Activated T-cell treated with anti-CD3 and anti-CD28 coated beads, Interleukin-2, amount 50 U/mL, for 24 hours (primary cell): ENCODE measurements at places on chromosomes 1 and 21.

GRCh38 chr1:211376807-211377470 is 50.3 kb downstream of the TRAF5 start:
- DNase-seq, result no peak

DNA sequence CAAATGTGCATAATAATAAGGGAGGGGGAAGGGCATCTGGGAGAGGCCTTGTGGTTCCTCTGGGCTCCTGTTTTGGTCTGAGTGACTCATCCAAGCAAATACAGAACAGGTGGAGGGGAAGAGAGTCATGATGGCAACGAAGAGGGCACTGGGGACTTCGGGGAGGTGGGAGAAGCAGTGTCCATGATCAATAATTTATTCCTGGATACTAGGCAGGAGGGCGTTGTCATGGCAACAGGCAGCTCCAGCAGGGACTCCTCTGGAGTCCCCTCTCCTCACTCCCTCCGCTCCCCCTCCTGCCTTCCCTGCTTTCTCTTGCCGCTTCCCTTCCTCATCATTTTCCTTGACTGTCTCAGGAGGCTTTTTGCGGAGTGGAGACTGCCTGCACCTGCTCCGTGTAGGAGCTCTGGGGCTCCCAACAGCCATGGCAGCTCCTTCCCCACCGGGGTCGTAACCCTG is 12.3 kb upstream of the NFASC start:
- DNase-seq, result no peak

GRCh38 chr1:19262047-19262446 is 10.4 kb downstream of the MRTO4 start:
- no peak for DNase-seq

- DNase-seq, result no peak
Measured at GRCh38 chr21:39125752-39126485, 57.3 kb downstream of the PSMG1 start.

DNA sequence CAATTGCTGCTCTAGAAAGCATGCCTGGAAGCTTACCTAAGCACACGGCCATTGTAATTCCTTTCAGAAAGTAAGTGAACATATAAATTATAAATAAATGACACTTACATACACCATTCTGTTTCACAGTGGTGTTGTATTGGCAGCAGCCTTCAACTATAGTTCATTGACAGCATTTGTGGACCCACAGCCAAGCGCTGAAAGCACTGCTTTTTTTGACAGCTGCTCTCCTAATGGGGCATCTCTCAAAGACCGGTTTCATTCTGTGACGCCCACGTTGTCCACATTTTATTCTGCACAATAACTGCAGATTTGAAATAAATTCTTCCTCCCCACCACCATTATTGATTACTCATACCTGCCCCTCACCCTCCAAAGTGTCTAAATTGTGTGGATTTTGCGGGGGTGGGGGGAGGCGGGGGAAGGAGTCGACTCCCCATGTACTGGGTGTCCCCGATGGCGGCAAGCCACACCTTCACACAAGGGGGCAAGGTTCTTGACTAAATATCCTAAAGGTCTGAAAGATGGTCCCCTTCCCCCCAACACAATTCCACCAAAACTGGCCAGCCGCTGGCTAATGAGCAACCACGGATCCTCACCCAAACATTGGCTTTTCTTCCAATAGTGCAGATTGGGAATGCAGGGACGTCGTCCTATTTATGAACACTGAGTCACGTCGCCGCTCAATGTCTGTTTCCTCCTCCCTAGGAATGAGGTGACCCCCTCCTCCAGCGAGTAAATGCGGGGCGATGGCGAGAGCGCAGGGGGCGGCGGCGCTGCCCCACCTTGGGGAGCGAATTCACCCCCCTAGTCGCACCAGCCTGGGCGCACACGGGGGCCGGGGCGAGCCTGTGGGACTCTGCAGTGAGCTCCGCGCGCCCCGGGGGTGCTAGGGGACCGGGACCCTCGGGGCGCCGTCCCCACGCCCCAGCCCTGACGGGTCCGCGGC is 960 bp downstream of the RCAN1 start:
- DNase-seq, result peak; percentile 49

GRCh38 chr1:90357995-90358394 is 359.1 kb downstream of the BARHL2 start:
- DNase-seq, result no peak

- DNase-seq, result no peak
Measured at GRCh38 chr1:117501281-117501680, 104.6 kb upstream of the TENT5C start.

- no peak for DNase-seq
Measured at GRCh38 chr1:28983509-28984310, 69.3 kb downstream of the EPB41 start.

- no peak for DNase-seq
Measured at GRCh38 chr1:44720281-44720680, 10.7 kb downstream of the RNU5D-1 start.

DNA sequence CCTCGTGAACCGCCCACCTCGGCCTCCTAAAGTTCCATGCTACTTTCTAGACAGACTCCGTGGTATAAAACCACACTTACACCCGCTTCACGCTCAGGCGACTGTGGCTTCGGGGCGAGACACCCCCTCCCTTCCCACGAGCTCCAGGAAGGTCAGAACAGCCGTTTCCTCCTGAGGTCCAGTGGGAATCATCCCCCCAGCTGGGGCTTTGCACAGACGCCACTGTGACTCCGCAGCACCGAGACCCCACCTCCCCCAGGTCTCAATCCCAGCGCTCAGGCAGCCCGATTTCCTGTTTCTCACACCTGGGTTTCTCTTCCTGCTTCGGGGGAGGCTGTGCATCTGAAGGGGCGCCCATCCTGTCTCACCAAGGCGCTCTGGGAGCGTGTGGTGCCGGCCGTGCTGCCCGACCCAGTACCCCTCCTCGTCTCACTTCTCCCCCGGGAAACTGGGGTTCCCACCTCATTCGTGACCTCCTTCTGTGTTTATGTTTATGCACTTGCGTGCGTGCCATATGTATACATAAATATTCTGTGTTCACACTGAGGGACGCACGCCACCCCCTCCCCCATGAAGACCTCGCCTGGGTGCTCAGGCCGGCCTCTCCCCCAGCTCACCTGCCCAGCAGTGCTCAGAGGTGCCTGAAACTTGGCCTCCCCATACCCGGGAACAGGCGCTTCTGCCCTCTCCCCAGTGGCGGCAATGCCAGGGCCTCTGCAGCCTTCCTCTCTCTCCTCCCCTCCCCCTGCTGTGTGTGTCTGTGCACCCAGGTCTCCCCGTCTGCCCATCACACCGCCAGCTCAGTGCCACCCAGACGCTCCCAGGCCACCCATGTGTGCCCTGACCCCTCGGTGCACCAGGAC is 14.6 kb downstream of the SLC35E2B start:
- DNase-seq, result peak; percentile 70

GRCh38 chr1:205569411-205570172 is 62.2 kb downstream of the ELK4 start:
- DNase-seq, result no peak

DNA sequence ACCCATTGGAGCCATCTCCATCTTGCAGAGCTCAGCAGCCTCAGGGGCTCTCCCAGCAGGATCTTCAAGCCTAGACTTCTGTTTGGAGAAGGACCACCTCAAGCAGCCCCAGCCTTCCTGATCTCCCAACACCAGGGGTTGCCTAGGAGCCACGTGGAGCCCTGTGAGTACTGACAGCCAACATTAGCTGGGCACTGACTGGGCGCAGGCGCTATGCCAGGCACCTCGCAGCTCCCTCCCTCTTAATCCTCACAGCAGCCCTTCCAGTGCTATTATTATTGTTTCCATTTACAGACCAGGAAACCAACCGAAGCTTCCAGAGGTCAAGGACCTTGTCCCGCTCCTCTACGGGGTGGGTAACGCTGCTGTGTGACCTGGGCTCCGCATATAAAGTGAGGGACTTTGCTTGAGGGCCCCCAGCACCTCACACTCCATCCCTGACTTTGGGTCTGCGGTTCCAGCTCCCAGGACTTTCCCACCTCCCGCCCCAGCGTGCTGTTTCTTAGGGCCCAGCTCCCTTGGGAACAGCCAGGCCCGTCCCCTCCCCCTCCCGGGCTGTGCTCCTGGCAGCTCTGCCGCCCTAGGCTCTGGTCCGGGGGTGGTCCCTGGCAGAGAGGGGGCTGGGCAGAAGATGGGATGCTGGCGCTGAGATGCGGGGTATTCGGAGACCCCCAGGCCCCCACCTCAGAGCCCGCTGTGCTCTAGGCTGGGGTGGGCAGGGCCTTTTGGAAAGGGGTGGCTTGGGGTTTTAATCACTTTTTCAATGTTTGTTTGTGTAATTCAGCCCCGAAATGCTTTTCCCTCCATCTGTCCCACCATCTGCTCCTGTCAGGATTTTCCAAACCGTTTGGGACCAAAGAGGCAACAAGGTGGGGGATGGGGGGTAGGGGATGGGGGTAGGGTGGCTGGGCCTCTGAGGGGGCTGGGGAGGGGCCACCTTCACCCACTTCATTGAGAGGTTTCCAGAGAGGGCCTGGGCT is 4.1 kb upstream of the HPCA start:
- no peak for DNase-seq

GRCh38 chr1:241950390-241950789 is 7.2 kb upstream of the BECN2 start:
- DNase-seq, result no peak

GRCh38 chr1:206824331-206824730 is 41.1 kb upstream of the IL20 start:
- no peak for DNase-seq

- peak; percentile 96 for DNase-seq
Measured at GRCh38 chr1:154627257-154628120, 19.5 kb upstream of the ADAR start.

GRCh38 chr1:46652321-46653100 is 15.7 kb downstream of the ATPAF1 start:
- DNase-seq, result no peak

DNA sequence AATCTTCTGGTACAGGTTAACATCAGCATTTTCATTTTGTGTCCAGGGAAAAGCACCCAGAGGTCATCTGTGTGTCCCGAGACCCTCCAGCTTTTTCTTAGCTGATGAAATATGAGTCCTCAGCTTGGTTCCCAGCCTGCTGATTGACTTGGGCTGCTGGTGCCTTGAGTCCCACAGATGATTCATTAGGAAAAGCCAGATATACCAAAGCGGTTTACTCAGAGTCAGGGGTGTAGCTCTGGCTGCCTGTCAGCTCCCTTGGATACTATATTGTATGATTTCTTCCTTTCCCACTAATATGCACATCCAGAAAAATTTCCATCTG is 43.7 kb upstream of the MAB21L3 start:
- DNase-seq, result no peak

DNA sequence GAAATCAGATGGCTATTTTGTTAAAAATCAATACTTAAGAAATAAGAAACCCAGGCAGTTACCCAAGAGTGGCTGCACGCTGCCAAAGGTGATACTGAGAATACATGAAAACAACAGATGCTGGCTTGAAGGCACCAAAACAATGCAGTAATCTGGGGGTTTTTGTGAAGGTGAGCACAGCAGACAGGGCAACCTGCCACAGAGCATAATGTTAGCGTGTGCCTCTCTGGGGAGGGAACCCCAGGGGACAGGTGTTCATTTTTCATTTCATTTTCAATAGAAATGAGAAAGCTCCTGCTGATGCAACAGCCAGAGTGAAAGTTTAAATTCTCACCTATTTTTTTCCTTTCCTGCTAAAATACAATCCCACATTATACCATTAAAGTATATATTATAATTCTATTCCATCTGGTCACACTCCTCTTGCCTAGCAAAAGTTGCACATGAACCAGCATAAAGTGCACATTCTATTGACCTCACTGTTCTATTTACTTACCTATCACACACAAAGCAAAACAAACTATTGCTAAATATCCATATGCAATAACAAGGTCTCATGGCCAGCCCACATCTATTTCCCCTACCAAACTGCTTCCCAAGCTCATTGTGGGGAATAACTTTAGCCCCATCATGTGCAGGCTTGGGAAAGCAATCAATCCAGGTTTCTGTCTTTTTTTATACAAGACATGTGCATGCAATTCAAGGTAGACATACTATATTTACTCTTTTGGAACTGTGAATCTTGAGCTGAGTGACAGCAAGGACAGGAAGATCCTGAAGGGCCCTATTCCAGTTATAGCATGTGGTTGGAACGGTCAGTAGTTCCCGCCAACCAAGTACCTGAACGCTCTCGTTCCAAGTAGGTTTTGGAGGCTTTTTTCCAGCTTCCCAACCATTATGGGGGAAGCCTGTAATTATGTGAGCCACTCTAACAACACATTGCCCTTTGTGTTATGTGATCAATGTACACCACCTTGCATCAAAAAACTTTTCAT is 173.6 kb downstream of the RERE start:
- DNase-seq, result no peak

DNA sequence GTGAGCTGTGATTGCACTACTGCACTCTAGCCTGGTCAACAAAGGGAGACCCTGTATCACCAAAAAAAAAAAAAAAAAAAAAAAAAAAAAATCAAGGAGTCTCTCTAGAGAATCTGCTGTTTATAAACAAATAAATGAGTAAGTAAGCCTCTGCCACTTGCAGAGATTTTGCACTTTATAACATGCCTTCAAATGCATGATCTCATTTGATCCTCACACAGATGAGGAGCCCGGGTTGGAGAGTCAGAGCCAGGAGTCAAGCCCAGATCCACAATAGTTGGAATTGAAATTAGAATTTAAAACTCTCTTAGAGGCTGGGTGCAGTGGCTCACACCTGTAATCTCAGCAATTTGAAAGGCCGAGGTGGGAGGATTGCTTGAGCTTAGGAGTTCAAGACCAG is 4.0 kb downstream of the PRELP start:
- DNase-seq, result no peak

DNA sequence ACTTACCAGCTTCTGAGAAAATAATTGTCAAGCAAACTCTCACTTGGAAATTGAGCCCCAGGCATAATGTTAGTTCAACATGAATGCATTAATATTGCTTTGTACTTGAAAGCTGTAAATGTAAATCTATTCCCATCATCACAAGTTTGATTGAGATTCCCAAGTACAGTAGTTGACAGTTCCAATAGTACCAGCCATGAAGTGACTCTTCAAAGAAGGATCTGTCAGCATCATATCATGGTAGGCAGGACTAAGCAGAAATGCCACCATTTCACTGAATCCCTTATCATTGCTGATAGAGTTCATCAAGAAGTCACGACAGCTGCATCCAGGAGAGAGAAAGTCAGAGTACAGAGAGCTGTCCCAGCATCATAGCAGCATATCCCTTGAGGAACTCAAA is 348.7 kb downstream of the OMA1 start:
- DNase-seq, result no peak

GRCh38 chr1:201181726-201182125 is 8.9 kb upstream of the IGFN1 start:
- no peak for DNase-seq

- DNase-seq, result no peak
Measured at GRCh38 chr1:59212706-59213105, 84.2 kb upstream of the FGGY start.

- DNase-seq, result no peak
Measured at GRCh38 chr21:41361053-41361785, 608 bp upstream of the MX2 start.

DNA sequence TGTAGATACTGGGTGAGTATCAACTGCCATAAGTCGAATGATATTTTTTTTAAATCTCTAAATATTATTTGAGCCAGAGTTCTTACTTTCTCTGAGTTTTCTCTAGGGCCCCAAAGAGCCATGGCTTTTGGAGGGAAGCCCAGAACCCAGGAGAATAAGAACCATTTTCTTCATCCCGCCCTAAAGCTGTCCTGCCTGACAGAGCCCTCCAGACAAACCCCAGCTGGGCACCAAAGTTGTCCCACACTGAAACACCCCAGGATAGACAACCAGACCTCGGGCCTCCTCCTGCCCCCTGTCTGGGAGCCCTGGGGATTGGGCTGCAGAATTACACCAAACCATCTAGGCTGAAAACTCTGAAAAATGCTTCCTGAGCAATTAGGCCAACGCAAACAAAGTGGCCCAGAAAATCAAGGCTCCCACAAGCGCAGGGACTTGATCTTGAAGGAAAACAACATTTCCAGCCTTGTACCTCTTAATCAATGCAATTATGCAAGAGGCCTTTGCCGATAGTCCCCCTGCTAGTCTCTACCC is 113.1 kb downstream of the RRAGC start:
- no peak for DNase-seq
